Tibial nerve (tissue), 4 donors: ENCODE measurements at places on chromosomes 3 and 15. TPM values are rescaled to one million over a fixed set of nuclear protein-coding genes. Genes with fewer than 3 reads are reported as not detected.

DNA sequence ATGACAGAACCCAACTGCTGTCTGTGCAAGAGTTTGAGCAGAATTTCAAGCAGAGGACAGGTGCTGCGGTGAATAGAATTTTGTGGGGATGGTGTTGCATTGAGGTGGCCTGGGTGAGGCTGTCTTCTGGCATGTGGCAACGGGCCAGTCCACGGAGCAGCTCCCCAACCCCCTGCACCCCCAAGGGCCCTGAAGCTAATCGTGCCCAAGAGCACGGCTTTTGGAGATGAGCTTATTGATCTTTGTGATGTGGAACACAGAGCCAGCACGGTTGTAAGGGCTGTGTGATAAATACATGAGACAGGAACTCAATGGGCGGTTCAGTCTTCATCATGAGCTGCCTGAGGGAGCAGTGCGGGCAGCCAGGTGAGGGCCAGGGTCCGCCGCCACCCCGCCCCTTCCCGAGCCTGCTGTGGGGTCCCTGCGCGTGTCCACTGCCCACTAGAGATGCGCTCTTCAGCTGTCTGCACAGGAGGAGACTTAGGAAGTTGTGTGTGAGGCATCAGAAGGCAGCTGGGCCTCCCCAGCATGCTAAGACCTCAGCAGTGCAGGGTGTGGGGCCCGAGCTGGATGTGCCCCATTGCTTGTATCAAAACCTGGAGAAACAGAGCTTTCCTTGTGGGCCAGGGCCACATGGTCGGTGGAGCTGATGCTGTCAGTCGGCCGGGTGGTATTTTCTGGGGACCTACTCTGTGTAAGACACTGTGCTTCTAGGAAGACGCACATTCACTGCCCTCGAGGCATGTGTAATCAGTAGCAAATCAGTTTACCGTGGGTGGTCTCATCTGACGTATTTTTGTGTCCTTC is 90.5 kb downstream of the CHRNA7 start:
- DNase-seq = no peak

Gene HIGD2B
- not detected for total RNA-seq

DNA sequence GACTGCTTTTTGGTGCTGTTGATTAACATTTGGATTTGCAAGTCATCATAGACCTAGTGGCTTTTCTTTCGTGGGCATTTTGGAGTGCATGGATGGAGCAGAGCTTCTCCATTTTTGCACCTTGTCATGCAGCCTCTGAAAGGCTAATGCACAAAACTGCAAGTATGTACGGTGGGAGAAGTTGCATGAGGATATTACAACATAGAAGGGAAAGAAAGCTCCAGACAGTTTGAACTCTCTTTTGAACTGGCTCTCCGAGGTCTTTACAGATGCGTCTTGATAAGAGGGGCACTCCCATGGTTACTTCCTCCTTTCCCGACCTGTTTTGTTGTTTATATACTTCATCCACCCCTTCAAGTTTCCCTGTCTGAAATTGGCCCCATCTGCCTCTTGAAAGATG is 147.1 kb upstream of the GBE1 start:
- no peak for DNase-seq

Gene TERC
- total RNA-seq = 110 TPM

DNA sequence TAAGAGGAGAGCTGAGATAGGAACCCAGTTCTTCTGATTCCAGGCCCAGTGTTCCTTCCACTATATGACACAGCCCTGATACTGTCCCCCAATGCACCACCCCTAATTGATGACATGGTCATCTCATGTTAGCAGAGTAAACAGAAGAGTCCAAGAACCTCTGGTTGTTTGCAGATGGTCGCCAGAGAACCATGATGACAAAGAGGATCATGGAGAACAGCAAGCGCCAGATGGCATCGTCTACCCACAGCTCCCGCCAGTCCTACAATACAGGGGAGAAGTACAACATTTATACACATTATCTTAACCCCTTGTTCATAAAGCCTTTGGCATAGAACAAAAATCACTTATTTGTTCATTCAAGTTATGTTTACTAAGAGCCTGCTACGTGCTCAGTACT is 18.5 kb upstream of the VPS39 start:
- DNase-seq = no peak

Gene ZPLD1
- total RNA-seq = not detected

GRCh38 chr15:92915766-92916435 is 15.8 kb downstream of the CHD2 start:
- no peak for DNase-seq

GRCh38 chr3:48428572-48429316 is 1.1 kb downstream of the PLXNB1 start:
- no peak for DNase-seq

Gene ASB14
- not detected for total RNA-seq

DNA sequence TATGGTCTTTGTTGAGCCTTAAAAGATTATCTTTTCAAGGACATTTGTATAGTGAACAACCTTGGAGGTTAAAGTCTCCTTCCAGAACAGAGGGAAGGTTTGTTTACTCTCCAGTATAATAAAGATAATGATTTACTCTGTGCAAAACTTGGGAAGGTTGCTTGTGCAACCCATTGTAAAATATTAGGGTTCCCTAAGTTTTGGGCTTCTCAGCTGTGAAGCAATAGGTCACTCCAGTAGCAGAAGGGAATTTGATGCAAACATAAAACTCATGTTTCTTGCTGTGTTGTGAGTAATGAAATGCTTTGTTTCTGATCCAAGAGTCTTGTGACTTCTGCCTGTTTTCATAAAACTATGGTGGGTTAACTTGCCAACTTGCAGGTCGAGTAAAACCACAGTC is 177.5 kb downstream of the SUCNR1 start:
- DNase-seq = no peak

- DNase-seq = no peak
Measured at GRCh38 chr3:98010194-98010882, 24.8 kb downstream of the GABRR3 start.

Gene TLR9
- 0.30 TPM for total RNA-seq

GRCh38 chr15:88440021-88440420 is 27.2 kb downstream of the MRPL46 start:
- no peak for DNase-seq

DNA sequence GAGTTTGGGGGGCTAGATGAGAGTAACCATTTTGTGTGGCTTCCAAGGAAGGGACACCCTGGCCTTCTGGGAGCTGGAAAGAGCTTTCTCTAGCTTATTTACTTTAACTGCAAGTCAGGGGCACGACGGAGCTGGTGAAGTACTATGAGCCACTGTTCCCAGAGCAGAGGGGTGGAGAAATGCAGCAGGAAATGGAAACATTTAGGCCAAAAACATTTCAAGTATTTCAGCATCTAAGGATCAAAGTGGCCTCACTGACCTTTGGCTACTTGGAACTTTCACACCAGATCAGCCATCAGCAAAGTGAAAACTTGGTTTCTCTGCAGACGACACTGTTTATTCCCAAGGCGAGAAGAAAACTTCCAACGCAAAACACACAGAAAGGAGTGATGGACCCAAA is 7.9 kb downstream of the DGKG start:
- no peak for DNase-seq

DNA sequence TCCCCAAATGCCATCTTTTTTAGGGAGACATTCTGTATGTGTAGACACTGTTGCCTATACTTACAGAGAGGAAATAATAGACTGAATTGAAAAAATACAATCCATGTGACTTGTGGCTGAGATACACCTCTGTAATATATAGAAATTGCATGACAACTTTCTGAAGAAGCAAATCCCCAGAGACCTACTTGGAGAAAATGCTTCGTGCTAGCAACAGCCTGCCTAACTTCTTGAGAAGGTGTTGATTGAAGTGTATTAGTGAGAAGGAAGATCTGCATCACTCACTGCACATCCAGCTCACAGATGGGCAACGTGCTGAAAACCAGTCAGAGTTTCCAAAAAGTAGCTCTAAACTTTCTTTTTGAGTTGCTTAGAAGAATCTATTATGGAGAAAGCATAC is 404.1 kb downstream of the EPHB1 start:
- no peak for DNase-seq

Gene SCAANT1
- not detected for total RNA-seq

- DNase-seq = no peak
Measured at GRCh38 chr3:114127517-114127916, 51.3 kb downstream of the DRD3 start.

DNA sequence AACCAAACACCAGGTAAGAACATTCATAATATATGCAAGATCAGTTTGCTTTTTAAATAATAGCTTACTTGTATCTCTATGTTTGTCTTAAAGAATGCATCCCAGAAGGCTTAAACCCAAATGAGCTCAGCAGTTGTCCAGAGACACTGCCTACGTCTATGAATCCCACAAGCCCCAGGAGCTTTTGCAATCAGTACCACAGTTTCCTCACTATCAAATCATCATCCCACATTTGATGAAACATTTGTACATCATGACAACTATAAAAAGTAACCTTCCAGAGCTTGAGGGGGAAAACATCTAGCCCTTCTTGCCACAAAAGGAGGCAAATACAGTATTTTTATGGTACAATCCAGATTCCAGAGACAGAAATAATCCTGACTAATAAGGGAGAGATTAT is 63.7 kb downstream of the ATP8B4 start:
- peak; percentile 16 for DNase-seq

DNA sequence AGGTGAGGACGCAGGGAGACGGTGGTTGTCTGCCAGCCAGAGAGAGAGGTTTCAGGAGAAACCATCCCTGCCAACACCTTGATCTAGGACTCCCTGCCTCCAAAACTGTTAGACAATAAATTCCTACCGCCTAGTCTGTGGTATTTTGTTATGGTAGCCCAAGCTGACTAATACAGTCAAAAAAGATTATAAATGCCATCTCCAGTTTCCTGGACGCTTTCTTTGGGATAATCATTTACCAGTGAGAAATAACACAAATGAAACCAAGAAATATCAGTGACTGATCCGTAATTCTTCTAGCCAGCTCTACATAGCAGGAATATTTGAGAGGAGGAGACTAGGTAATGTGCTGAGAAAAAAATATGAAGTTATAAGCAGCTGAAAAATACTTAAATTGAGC is 707.8 kb upstream of the LMCD1 start:
- DNase-seq = no peak

GRCh38 chr3:56424336-56424735 is 43.9 kb downstream of the ERC2 start:
- DNase-seq = no peak

DNA sequence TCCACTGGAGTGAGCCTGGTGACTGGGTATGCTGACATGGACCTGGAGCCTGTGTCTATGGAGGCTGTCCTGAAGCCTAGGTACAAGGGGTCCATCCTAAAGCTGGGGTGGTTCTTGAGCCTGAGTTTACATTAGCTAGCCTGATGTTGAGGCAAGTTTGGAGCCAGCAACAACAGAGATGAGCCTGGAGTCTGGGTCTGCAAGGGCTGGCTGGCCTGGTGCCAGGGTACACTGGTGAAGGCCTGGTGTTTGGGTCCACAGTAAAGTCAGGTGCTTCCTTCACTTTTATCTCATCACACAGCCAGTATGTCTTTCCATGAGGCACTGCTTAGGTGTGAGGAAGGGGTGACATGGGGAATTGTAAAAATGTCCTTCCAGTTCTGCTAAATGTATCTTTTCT is 49.5 kb downstream of the TP63 start:
- DNase-seq = no peak

Gene ZNF621
- 26.0 TPM for total RNA-seq

Gene TUSC7
- not detected for total RNA-seq

Gene VEPH1
- 0.42 TPM for total RNA-seq

Gene BFSP2
- not detected for total RNA-seq

GRCh38 chr3:139561255-139561817 is 21.8 kb upstream of the RBP1 start:
- no peak for DNase-seq

DNA sequence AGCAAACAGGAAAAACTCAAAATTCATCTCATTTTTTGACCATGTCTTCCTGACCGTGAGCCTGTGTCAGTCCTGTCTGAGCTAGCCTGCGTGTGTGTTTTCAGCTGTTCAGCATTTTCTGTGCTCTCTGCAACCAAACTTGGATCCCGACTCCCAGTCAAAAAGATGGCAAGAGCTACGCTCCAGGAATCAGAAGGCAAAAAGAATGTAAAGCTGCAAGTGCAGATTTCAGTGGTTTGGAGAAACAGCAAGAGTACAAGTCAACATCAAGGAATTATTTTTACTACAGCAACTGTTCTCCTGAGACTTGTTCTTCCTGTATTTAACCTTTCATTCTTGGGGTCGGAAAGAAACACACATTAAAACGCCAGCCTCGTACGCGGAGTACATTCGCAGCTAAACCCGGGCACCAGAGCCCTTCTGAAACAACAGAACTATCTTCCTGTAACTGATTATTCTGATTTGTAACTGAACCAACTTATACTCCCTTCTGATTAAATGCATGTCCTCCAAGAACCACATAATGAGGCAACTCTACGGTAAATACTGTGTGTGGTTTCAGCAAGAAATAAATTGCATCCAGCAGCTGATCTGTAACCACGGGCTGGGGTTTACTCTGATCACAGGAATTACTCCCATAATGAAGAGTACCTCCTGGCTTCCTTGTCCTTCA is 107.4 kb downstream of the LRIG1 start:
- no peak for DNase-seq

Gene CIDEC
- 188 TPM for total RNA-seq

Gene FBXL22
- not detected for total RNA-seq

Gene C3orf22
- not detected for total RNA-seq

Gene MYH15
- 0.22 TPM for total RNA-seq

GRCh38 chr3:136802481-136802996 is 16.4 kb upstream of the SLC35G2 start:
- no peak for DNase-seq

DNA sequence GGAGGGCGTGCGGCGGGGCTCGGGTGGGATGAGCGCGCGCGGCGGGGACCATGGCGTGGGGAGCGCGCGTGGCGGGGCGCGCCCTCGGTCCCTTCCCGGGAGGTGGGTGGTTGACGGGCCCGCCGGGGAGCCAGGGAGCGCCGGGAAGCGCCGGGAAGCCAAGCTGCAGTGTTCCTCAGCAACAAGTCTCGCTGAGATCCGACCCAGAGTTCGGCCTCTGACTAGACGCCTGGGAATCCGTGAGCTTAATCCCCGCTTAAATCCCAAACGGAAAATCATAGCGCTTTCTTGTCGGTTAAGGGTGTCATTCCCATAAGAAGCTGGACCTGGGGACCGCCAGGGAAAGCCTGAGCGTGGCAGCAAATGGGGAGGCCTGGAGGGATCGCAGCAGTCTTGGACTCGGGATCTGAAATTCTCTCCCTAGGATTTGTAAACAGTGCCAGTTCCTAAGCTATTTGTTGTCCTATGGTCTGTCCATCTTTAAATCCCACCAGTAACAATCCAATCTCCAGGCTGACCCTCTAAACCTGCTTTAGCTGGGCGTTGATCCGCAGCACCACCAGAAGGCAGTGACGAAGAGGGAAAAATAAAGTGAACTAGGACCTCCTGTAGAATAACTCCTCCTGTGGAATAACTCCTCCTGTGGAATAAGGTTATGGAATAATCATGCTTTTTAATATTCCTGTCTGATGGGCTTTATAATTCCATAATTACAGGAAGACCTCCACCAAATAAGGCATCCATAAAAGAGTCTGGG is 570 bp upstream of the NEDD4 start:
- DNase-seq = no peak

GRCh38 chr3:39407259-39407629 is 724 bp downstream of the RPSA start:
- DNase-seq = no peak

- DNase-seq = peak; percentile 56
Measured at GRCh38 chr15:58247855-58248842, 110.0 kb downstream of the AQP9 start.

Gene PTH1R
- 8.1 TPM for total RNA-seq

- DNase-seq = no peak
Measured at GRCh38 chr3:23263796-23264195, 60.7 kb downstream of the UBE2E2 start.
